Prostate gland (tissue), 2 donors: ENCODE measurements at places on chromosomes 5 and 9. TPM values are rescaled to one million over a fixed set of nuclear protein-coding genes. Genes with fewer than 3 reads are reported as not detected.

DNA sequence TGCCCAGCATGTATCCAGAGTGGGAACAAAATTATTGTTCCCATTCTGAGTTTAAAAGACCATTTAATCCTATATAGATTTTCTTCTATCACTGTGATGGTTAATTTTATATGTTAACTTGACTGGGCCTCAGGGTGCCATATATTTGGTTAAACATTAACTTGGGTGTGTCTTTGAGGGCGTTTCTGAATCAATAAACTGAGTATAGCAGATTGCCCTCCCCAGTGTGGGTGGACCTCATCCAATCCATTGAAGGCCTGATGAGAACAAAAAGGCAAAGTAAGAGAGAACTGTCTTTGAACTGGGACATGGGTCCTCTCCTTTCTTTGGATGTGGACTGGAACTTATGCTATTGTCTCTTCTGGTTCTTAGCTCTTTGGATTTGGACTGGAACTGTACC is 17.3 kb downstream of the RIOK2 start:
- DNase-seq: no peak

Gene SNCB
- not detected for total RNA-seq

- DNase-seq: no peak
These were observed 171.6 kb downstream of the PAX5 start for GRCh38 chr9:36862206-36863145.

Gene AOPEP
- total RNA-seq: 107 TPM

GRCh38 chr5:115810761-115811160 is 5.7 kb downstream of the CDO1 start:
- no peak for DNase-seq

DNA sequence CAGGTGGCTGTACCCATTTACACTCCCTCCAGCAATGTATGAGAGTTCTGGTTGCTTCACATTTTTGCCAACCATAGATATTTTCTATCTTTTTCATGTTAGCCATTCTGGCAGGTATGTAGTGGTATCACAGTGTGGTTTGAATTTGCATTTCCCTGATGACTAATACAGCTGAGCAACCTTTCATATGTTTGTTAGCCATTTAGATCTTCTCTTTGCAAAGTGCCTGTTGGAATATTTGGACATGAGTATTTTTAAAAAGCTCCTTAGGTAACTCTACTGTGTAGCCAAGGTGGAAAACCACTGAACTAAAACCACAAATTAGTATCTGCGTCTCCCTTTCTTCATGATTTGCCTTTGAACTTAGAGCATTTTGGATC is 31.9 kb downstream of the IRF1 start:
- no peak for DNase-seq

Gene OTP
- not detected for total RNA-seq

GRCh38 chr5:157497875-157498611 is 38.0 kb downstream of the NIPAL4 start:
- no peak for DNase-seq

Gene NME5
- 6.6 TPM for total RNA-seq
